ENCODE measurements at places on chromosomes 11 and 22. TPM values are rescaled to one million over a fixed set of nuclear protein-coding genes. Genes with fewer than 3 reads are reported as not detected.

Gene RIC3
- total RNA-seq: not detected

Gene BIRC3
- total RNA-seq: 4.8 TPM

Gene RAB38
- total RNA-seq: 13.5 TPM

Gene ALDH3B2
- not detected for total RNA-seq

Gene AHNAK
- 184 TPM for total RNA-seq

Gene NAV2
- total RNA-seq: 7.1 TPM

Gene PRDM10
- total RNA-seq: 6.5 TPM

Gene FGF4
- not detected for total RNA-seq

Gene ABCC8
- total RNA-seq: not detected

Gene ST14
- 0.60 TPM for total RNA-seq

Gene GRIA4
- total RNA-seq: not detected

Gene IL17REL
- total RNA-seq: not detected

Gene RAC2
- total RNA-seq: 138 TPM

Gene INPP5J
- 0.29 TPM for total RNA-seq

Gene TENM4
- total RNA-seq: 27.8 TPM

Gene TIMP3
- total RNA-seq: 544 TPM

Gene KIRREL3
- total RNA-seq: 1.2 TPM

Gene TMPRSS6
- total RNA-seq: not detected

Gene GAL3ST1
- total RNA-seq: not detected

Gene SOX6
- total RNA-seq: 0.49 TPM

Gene TMEM225
- not detected for total RNA-seq

Gene BTG4
- total RNA-seq: not detected

Gene TH
- total RNA-seq: 0.88 TPM

Gene C22orf23
- 0.12 TPM for total RNA-seq

Gene TSSK2
- not detected for total RNA-seq

Gene OR51A4
- total RNA-seq: not detected

Gene TMEM86A
- total RNA-seq: 0.49 TPM

Gene OR52A1
- total RNA-seq: not detected

Gene OR51I1
- total RNA-seq: not detected

Gene GAL
- not detected for total RNA-seq

Gene TP53I11
- 10.2 TPM for total RNA-seq

Gene MMP1
- 25.4 TPM for total RNA-seq

Gene C11orf87
- not detected for total RNA-seq

Gene TCF20
- 13.9 TPM for total RNA-seq

Gene PPP2R1B
- 33.4 TPM for total RNA-seq

Gene OSM
- not detected for total RNA-seq

Gene CDC42BPG
- total RNA-seq: not detected

Gene PKNOX2
- total RNA-seq: 2.8 TPM

Gene MCAM
- total RNA-seq: 91.7 TPM

Gene CRYAB
- total RNA-seq: 0.29 TPM

Gene TEX12
- 0.29 TPM for total RNA-seq

Gene C11orf91
- not detected for total RNA-seq

Gene EHF
- 0.68 TPM for total RNA-seq

Gene OR2AG1
- total RNA-seq: not detected

Gene CSF2RB
- total RNA-seq: not detected

Gene VPREB1
- total RNA-seq: not detected

Gene DEFB131B
- not detected for total RNA-seq

Gene PLAAT5
- not detected for total RNA-seq

Gene ADM2
- total RNA-seq: 0.20 TPM

Gene CCDC81
- total RNA-seq: 0.29 TPM

Gene APOBEC3B
- total RNA-seq: 19.6 TPM

Gene CTSW
- 8.9 TPM for total RNA-seq

Gene HOATZ
- not detected for total RNA-seq
